Ureter (tissue), 1 donor: ENCODE measurements at places on chromosomes 11 and 22. TPM values are rescaled to one million over a fixed set of nuclear protein-coding genes. Genes with fewer than 3 reads are reported as not detected.

The C11orf16 gene
- total RNA-seq: not detected

The SLC17A6 gene
- not detected for total RNA-seq

The OR51E2 gene
- total RNA-seq: 7.4 TPM

The RAG2 gene
- not detected for total RNA-seq

- DNase-seq: no peak
These were observed 5.3 kb downstream of the HARBI1 start for GRCh38 chr11:46611526-46612304.

GRCh38 chr11:4809246-4809645, 5.1 kb upstream of the OR52R1 start:
- no peak for DNase-seq

DNA sequence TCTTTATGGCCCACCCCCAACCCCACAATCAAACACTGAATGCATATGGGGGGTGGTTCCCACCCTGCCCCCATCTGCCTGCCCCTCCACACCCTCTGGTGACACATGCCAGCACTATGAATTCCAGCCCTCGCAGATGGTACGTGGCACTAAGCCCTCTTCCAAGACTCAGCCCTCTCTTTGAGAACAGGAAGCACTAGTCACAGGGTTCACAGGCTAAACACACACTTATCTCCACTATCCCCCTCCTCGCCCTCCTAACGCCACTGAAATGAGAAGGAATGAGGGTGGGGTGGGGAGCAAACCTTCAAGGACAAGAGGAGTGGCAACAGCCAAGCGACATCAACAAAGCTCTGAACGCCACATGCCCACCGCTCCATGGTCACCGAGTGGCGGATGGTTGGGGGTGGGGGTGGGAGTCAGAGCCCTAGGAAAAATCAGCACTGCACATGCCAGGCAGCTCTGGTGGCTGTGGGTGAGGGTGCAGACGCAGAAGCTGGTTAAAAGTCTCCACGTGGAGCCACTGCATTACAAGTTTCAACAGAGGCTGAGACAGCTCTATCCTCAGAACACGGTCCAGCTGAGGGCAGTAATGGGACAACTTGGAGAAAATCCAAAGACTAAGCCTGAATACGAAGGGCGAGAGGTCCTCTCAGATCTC, 33.6 kb downstream of the TMEM184B start:
- DNase-seq: peak; percentile 78

DNA sequence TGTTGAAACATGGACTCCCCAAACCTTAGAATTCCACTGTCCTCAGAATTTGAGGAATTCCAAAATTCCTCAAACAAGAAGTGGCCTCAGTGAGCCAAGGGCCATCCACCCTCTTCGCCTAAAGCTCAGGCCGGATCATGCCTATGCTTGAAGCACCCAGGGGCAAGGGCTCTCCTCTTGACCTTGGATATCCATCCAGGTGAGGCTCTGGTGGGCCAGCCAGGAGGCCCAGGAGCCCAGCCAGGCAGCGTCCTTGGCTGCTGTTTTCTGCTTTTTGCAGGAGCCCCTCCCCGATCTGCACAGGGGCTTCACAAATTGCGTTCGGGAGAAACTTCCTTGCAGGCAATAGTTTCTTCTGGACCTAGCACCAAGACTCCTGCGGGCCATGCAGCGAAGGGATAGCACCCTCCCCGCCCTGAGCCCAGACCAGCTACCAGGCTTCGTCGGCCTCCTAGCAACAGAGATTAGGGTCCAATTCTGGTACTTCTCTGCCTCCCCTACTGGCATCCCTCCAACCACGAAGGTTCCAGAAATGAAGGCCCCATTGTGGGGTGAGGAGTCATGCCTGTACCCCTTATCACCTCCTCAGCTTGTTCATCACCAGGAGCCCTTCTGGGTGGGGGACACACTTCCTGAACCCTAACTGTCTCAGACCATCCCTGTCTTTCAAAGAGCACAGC, 2.0 kb downstream of the PHLDA2 start:
- no peak for DNase-seq

DNA sequence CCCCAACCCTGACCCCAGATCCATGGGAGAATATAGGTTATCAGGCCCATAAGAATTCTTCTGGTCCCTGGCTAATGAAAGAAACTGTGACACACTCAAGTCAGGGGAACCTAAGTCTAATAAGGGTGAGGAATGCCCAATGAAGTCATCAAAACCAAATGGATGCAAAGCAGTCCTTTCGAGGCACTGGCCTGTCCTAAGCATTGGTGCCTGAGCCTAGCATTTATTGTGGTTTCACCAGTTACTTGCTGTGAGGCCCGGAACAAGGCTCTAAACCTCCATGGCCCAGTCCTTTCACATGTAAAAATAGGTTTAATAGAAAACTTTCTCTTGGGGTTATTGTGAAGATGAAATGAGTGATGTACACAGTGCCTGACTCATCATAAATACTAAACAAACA, 712.6 kb downstream of the DLG2 start:
- no peak for DNase-seq

- DNase-seq: no peak
These were observed 2.4 kb upstream of the ATP5MG start for GRCh38 chr11:118398791-118399559.

GRCh38 chr11:69636512-69637197, 4.3 kb upstream of the CCND1 start:
- no peak for DNase-seq

DNA sequence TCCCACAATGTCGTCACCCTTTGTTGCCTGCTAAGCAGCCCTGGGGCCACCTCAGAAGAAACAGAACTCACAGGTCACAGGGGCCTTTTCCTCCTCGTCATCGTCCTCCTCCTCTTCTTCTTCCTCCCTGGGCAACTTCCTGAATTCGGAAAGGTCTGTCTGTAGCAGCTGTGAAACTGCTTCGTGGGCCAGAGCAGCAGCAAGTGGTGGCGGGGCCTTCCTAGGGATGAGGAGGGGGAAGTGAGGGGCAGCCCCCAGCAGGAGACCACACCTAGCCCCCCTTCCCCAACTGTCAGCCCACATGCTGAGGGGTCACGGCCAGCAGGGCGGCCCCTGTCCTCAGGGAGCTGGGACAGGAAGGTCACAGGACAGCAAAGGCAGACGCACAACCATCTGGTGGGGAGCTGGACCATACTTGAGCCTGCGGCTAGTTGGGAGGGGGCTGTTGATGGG, 13.2 kb downstream of the PPM1F start:
- DNase-seq: no peak

DNA sequence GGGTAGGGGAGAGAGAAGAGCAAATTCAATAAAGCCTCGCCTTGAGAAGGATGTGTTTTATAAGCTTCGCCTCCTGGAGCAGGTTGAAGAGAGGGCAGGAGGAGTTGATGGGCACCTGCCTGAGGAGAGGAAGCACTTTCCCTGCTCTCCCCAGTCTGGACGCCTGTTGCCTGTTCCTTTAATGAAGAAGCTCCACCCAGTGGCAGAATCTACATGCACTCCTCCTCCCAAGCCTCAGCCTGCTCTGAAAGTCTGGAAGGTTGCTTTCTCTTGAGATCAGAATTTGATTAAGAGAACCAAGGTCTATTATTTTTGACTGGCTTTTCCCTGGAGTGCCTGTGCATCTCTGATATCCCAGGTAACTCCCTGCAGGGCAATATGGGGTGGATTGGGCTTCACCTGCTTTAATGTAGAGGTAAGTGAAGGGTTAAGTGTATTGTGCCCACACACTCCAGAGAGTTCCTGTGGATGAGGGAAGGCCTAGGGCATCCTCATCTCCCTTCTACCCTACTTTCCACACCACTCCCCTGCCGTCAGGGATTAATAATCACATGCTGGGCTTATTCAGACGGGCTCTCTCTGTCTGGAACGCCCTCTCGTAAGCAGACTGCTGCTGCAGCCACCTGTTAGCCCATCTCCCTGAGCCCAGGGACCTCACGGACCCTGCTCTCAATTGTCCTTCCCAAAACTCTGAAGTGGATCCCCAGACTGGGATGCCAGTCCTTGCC, 22.3 kb downstream of the NTM start:
- DNase-seq: no peak
